ENCODE measurements at places on chromosomes 6 and 20.

GRCh38 chr6:144090384-144090783, 5.0 kb downstream of the SF3B5 start:
- no peak for DNase-seq

DNA sequence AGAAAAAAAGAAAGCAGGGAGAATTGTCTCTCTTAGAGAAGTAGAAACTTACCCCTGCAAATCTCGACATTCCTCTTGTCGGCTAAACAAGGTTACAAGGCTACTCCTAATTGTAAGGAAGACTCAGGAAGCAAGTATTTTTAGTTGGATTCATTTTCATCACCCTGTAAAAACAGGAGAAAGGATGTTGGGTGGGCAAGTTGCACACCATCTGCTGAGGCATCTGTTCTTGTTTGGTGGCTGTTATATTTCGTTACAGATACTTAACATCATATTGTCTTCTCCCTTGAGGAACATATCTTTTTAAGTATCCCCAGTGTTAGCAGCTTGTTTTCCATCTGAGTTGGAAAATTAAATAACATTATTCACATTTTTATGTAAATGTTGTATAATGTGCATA, 187.5 kb downstream of the PLCB4 start:
- DNase-seq = no peak

DNA sequence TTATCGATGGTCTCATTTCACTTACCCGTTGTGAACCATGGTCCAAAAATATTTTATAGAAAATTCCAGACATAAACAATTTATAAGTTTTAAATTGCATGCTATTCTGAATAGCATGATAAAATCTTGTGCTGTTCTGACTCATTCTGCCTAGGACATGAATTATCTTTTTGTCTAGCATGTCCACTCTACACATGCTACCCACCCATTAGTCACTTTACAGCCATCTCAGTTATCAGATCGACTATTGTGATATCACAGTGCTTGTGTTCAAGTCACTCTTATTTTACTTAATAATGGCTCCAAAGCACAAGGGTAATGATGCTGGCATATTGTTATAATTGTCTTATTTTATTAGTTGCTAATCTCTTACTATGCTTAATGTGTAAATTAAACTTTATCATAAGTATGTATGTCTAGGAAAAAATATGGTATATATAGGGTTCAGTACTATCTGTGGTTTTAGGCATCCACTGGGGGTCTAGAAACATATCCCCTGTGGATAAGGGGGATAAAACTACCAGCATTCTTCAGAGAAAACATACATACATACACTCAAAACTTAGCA, 252.0 kb upstream of the HTR1E start:
- DNase-seq = no peak

DNA sequence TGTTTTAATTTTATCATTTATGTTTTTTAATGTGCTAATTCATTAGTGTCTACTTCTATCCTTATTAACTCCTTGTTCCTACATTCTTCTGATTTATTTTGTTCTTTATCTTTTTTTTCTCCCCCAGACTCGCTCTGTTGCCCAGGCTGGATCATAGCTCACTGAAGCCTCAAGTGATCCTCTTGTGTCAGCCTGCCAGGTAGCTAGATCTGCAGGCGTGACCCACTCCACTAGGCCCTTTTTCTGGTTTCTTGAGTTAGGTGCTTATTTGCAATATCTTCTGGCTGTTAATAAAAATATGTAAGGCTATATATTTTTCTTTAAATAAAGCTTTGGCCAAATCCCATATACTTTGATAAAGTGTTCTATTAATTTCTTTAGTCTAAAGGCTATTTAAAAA, 2.8 kb downstream of the TAF11 start:
- no peak for DNase-seq

- no peak for DNase-seq
These were observed 98.3 kb downstream of the SOD2 start for GRCh38 chr6:159594750-159595117.

DNA sequence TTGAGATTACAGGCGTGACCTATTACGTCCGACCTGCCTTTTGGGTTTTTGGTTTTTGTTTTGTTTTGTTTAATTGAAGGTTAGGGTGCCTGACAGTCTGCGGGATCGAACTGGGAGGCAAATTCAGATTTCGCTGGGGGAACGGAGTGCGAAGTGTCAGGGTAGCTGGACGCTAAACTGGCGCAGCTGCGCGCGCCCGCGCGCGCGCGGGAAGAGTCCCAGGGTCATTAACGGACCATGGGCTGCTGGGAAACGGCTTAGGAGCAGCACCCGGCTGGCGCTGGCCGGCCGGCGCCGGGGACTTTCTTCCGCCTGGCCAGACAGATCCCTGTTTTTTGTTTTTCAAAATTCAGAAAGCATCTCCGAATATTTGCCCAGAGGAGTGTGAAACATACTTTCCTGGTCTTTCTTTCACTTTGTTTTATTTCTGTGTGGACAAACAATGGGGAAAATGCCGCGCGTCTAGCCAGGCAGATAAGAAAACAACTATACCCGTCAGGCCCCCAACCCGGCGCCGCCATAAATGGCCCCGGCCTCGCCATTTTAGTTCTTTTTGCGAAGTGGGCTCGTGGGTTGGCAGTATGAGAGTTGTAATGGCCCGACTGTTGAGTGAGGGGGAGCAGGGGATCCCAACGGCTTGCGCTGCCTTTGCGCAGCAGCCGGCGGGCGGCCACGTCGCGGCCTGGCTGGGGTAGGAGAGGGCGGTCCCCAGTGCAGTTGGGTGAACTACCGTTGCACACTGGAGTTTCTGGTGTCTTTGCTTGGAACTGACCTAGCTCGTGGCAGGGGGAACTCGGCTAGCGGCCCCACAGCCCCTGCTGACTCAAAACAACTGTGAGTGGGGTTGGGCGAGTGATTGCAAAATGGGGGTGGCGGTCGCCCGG, 7.1 kb downstream of the HSPA1B start:
- DNase-seq = peak; percentile 92

DNA sequence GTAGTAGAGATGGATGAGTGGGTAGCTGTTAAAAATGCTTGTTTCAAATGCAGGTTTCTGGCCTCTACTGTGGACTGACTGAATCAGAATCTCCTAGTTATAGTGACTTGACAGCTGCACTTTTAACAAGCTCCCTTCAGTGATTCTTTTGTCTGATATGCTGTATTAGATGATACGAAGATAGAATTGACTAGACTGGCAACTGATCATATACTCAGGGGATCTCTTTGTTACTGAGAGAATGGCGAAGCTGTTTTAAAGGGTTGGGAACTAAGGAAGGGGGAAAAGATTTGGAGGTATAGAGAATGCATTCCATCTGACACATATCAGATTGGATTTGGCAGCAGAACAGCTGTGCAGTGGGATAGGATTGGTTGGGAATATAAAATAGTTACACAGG, 7.0 kb downstream of the ENPP4 start:
- no peak for DNase-seq

- no peak for DNase-seq
These were observed 3.0 kb downstream of the YWHAB start for GRCh38 chr20:44888226-44889103.

GRCh38 chr6:170160031-170160627, 130.7 kb downstream of the DLL1 start:
- DNase-seq = peak; percentile 69

Data from BE2C (cell line).